Erythroblast (primary cell): ENCODE measurements at places on chromosomes 6 and 20.

DNA sequence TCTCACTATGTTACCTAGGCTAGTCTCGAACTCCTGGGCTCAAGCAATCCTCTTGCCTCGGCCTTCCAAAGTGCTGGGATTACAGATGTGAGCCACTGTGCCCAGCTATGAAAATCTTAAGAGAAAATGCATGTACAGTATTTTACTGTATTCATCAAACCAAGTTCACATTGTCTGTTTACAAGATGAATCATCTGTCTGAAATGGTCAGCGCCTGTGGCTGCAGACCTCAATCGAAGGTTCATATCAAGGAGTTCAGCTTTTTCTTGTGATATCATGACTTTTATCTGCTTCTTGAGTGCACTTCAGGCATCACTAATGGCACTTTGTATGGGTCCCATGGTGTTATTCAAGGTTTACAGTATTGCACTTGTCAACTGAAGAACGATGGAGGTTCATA, 155.1 kb downstream of the SLC16A10 start:
- DNase-seq: no peak

GRCh38 chr20:17327185-17328148, 100.6 kb downstream of the PCSK2 start:
- no peak for DNase-seq

- DNase-seq: peak; percentile 51
These were observed 4.8 kb upstream of the FOXP4 start for GRCh38 chr6:41541364-41541763.

- DNase-seq: no peak
These were observed 56.8 kb upstream of the KIF13A start for GRCh38 chr6:18044108-18044783.
